ENCODE measurements at places on chromosomes 11 and 22.
A peak's percentile ranks its signal among the peaks of the same experiment; 100 is the strongest.

DNA sequence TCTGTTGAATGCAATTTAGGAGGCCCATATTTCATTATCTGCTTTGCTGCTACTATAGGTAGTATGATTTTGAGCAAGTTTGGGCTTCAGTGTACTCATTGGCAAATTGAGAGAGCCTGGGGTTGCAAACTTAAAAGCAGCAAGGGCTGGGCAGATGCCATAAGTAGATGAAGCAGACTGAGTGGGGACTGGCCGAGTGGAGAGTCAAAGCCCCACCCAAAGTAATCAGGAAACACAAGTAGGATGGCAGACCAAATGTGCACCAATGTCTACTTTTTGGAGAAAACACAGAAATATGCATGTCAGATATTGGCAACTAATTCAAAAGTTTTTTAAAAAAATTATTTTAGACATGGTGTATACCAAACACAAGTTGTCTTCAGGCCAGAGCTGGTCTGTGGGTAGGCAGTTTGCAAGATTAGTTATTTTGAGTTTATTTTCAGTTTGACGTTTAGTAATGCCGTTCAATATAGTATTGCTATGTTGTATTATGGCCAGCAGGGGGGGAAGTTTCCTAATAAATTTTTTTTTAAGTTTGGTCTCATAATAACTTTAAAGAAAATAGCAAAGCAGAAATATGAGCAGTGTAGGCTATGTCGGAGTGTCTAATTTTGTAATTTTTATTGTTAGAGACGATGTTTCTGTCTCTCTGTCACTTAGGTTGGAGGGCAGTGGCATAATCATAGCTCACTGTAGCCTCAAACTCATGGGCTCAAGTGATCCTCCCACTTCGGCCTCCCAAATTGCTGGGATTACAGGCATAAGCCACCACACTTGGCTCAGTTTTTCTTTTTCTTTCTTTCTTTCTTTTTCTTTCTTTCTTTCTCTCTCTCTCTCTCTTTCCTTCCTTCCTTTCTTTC, 105.1 kb downstream of the HIPK3 start:
- peak; percentile 81 for DNase-seq

DNA sequence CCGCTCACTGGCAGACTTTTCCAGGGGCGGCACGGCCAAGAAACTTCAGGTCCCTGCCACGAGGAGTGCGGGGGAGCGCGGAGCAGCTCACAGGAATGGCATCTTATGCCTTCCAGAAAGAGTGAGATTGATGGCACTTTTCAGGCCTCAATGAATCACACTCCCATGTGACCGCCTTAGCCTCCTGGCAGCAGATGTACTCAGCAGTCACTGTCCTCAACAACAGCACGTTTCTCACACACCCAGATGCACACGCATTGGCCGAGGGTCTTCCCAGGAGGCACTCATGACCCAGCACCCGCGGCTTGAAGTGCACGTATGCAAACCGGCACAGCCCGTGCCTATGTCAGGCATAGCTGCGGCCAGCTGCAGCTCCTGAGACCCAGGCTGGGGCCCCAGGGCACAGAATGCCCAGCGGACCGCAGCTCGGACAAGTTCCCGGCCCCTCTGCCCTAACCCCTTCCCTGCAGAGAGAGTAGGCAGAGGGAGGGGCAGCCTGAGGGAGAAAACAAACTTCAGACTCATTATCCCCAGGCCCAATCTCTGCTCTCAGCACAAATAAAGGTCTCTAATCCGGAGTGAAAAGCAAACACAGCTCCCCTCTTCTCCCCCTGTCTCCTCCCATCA, 48.3 kb downstream of the RPUSD4 start:
- DNase-seq: no peak

DNA sequence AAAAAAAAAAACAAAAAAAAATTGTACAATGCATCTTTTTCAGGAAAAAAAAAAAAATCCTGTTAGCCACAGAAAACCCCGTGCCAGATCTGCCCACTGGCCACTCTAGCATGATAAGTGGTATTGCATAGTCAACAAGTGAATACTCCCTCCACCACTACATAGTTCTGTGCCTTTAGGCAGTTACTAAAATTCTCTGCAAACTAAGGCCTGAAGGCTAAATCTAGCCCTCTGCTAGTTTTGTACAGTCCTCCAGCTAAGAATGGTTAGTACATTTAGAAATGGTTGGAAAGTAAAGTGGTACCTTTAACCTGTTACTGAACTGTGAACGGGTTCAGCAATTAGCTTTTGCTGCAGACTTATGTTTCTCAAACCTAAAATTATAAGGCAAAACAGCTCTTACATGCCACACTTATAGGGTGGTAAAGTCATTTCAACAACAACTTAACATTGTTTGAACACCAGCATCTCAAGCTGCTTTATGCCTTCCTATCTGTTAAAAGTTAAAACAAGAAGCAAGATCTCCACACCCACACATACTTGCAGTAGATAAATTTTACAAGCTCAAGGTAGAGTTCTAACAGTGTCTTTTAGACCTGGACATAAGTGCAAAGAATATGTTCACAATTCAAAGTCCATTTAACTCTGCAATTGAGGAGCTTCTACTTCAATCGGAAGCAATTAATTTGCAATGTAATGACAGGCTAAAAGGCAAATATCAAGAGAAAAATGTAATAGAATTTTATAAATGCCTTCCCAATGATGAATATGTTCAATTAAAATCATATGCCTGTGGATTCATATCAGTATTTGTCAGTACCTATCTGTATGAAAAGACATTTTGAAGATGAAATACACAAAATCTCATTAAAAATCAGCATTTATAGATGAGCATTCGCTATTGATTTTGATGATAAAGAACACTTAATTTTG, 7.3 kb downstream of the C11orf71 start:
- DNase-seq: no peak

- no peak for DNase-seq
Measured at GRCh38 chr11:130407978-130408377, 20.4 kb downstream of the ADAMTS8 start.

DNA sequence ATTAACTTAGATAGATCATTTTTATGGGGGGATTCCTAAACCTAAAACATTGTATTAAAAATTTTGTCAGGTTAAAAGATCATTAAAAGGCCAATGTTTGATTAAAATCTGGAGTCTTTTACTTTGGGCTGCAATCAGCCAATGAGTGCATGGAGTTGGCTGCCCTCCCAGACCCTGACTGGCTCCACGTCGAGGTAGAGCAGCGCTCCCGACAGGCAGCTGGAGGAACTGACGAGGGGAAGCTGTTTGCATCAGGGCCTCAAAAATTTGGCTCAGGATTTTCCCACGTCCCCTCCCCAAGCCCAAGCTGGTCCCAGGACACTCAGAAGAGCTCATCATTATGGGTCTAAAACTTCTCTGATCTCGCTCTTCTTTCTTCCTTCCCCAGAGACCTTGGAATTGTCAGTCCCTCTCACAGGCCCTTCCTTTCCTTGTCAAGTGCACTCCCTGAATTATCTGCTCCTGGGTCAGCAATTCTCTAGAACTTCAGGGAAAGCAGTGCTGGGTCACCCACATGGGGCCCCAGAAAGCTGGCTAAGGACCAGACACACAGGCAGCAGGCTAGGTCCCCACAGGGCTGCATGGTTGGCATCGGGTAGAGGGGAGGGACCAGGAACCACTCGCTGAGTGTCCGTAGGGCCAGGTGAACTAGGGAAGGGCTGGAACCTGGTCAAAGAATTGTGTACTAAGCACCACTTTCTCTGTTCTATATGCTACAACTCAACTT, 119.6 kb upstream of the IGLL5 start:
- DNase-seq: peak; percentile 22

GRCh38 chr22:33405194-33405593, 347.0 kb upstream of the SYN3 start:
- DNase-seq: no peak

- DNase-seq: no peak
Measured at GRCh38 chr11:31651208-31651607, 141.6 kb downstream of the ELP4 start.

DNA sequence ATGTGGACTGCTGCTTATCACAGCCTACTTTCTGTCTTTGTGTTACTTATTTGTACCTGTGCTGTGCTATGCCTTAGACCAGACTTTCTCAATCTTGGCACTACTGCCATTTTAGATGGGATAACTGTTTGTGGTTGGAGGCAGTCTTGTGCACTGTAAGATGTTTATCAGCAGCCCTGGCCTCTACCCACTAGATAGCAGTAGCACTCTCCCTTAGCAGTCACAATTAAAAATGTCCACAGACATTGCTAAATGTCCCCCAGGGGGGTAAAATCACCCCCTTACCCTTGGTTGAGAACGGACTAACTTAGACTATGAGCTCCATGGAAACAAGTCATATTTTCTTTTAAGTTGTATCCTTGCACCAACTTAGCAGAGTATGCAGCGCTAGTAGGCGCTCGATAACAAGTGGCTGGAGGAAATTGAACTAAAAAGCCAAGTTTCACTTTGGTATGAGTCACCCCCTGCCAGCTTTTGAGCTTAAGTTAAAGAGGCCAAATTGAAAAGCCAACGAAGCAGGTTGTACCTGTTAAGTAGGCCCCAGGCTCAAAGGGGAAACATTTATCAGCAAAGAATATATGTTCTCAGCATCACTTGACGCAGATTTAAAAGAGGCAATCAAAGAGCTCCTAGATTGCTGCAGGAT, 304.8 kb upstream of the SORL1-AS1 start:
- peak; percentile 28 for DNase-seq

- no peak for DNase-seq
Measured at GRCh38 chr11:24628224-24628776, 131.4 kb downstream of the LUZP2 start.

GRCh38 chr11:111938687-111939160, 1.6 kb downstream of the DIXDC1 start:
- DNase-seq: peak; percentile 62

DNA sequence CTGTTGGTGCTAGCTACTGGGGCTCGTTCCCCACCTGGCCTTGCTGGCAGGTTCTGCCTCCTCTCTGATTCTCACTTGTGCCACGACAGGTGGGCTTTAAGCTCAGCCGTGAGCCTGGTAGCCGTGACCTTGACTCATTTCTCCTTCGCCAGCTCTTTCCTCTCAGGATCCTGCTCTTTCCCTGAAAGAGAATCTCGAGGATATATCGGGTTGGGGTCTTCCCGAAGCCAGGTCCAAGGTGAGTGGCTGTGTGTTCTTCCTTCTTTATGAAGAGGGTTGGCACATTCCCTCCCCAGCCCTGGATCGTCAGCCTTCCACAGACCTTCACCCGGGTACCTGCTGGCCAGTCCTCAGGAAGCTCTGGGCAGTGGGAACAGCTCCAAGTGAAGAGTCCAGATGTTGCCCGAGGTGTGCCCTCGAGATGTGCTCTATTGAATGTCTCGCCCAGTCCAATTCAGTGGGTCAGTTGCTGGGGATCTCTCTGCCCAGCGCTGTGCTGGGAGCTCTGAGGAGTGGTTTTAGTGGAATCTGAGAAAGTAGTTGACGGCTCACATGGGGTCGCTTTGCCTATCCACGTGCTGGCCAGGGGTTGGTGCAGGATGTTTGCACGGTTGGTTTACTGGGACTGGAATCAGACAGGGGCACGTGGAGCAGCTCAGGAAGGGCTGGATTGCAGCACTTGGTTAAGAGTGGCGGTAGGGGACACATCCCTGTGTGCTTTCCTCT, 1.4 kb downstream of the ZNF74 start:
- no peak for DNase-seq

DNA sequence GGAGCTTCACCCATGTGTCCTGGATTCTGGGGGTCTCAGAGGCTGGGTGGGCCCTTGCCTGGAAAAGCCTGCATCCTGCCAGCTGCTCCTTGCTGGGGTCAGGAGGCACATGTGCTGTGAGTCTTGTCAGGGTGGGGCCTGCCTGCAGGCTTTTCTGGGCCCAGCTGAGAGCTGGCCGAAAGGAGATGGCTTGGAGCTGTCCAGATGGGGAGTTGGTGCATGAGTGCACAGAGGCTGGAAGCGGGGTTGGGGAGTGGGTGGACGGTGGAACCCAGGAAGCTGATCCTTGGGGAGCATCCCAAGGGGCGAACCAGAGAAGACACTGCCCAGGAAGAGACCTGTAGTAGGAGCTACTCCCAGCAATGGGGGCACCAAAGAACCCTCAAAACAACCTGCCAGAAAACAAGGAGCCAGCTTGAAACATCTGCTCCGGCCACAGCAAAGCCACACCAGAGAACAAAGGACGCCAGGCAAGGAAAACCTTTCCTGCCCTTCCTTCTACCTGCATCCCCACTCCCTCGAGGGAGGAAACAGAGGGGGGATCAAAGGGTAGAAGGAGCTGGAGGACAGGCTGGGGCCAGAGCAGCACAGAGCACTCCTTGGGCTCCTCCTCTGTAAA, 8.2 kb upstream of the KCTD17 start:
- DNase-seq: no peak

GRCh38 chr11:34509336-34509876, 4.2 kb downstream of the ELF5 start:
- DNase-seq: no peak

- peak; percentile 16 for DNase-seq
Measured at GRCh38 chr11:79626135-79627075, 185.6 kb upstream of the TENM4 start.

GRCh38 chr11:34411111-34411510, 27.6 kb upstream of the CAT start:
- DNase-seq: no peak

DNA sequence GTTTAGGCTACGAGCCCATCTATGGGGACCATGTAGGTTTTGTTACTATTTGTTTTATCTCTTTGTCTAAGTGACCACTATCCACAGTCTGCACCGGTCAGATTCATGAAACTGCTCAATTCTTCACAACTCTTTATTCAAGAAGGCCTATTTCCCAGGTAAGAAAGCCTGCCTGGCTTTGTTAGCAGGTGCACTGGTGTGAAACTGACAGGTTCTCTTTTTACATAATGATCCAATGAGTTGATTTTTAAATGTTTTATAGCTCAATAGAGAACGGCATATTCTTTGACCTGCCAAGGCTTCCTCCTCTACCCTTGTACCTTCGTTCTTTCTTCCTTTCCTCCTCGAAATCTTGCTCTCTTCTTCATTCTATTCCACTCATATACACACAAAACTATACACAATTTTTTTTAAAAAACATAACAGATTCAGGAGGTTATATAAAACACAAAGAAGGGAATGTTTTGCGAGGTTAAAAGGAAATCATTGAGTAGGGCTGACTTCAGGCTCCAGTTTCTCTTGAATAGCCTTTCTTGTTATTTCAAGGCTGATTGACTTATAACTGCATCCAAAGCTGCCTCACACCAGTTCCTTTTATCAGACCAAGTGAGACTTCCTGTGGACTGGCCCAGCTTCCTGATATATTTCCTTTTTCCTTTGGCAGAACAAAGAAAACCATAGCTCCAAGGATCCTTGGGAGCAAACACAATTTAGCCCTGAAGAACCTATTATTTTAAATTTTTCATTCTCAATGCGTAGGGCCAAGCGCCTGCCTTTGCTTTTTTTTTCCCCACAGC, 11.4 kb downstream of the FLI1 start:
- DNase-seq: no peak

GRCh38 chr11:120590472-120590871, 78.9 kb downstream of the GRIK4 start:
- no peak for DNase-seq

DNA sequence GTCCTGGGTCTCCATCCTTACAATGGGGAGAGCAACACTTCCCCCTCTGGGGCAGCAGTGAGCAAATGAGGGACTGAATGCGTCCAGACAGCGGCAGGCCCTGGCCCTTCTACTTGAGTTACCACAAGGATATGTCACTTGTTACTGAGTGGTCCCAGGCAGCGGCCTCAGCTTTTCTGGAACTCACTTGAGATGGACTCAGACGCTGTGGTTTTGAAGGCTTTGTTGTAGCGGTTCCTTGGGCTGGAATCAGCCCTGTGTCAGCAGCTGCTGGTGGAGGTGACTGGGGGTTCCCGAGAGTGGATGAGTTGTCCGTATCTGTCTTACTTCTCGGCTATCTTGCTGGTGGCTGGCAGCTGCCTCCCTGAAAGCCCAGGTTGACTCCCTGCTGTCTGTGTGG, 77.0 kb downstream of the MICAL2 start:
- no peak for DNase-seq

- no peak for DNase-seq
Measured at GRCh38 chr11:70024773-70025045, 53.4 kb upstream of the ANO1 start.
